Heart right ventricle (tissue), 16 donors: ENCODE measurements at places on chromosomes 7 and 10. TPM values are rescaled to one million over a fixed set of nuclear protein-coding genes. Genes with fewer than 3 reads are reported as not detected.

Gene AGAP9
- 24.7 TPM for polyA plus RNA-seq

Gene JAZF1
- 14.1 TPM for polyA plus RNA-seq

Gene TDRD1
- polyA plus RNA-seq = 0.22 TPM

GRCh38 chr10:84428711-84429110 lies 100.3 kb downstream of the CCSER2 start:
- no peak for DNase-seq

- no peak for DNase-seq
Observed at GRCh38 chr7:27159266-27160144, 3.0 kb upstream of the HOXA7 start.

Gene LDB1
- polyA plus RNA-seq = 21.9 TPM

DNA sequence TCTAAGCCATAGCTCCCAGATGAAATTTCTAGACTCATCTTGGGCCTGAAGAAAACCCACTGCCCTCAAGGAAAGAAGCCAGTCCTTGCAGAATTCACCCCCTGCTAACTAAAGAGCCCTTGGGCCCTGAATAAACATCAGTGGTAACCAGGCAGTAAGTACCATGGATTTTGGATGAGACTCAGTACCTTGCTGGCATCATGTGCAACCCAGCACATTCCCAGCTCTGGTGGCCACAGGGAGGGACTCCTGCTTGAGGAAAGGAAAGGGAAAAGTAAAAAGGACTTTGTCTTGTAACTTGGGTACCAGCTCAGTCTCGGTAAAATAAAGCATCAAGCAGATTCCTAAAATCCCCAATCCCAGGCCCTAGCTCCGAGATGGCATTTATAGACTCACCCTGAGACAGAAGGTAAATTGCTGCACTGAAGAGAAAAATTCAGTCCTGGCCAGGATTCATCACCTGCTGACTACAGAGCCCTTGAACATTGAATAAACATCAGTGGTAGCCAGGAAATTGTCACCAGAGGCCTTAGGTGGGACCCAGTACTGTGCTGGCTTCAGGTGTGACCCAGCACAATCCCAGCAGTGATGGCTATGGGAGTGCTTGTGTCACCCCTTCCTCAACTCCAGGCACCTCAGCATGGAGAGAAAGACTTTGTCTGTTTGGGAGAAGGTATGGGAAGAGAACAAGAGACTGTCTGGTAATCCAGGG lies 31.2 kb upstream of the SFTPD start:
- DNase-seq = no peak

DNA sequence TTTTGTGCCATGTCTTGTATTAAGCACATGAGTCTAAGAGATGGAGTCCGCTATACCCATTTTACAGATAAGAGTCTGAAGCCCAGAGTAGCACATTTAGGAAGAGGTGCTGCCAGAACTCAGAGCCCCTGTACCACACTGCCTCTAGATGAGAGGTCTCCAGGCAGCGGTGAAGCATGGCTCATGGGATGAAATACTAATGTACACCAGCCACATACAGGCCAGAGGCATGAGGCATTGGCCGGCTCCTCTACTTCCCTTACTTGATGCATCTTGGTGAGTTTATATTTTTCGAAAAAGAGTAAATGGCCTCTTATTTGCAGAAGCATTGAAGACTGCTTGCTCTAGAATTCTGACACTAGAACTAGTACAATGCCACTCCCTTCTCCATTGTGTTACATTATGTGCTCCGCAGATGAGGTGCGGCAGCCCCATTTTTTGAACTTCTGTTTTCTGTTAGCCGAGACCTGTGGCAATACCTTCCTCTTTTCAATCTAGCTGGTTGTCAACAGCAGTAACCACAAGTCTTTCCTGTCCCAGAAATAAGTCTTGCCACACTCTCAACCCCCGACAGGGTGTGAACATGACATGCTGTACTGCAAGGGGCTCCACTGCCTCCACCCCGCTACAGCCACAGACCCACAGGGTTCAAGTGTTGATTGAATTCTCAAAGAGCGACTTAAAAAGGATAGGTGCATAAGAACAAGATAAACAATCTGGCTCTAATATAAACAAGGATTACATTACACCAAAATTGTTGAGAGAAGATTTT lies 145.3 kb downstream of the CELF2 start:
- DNase-seq = peak; percentile 43

DNA sequence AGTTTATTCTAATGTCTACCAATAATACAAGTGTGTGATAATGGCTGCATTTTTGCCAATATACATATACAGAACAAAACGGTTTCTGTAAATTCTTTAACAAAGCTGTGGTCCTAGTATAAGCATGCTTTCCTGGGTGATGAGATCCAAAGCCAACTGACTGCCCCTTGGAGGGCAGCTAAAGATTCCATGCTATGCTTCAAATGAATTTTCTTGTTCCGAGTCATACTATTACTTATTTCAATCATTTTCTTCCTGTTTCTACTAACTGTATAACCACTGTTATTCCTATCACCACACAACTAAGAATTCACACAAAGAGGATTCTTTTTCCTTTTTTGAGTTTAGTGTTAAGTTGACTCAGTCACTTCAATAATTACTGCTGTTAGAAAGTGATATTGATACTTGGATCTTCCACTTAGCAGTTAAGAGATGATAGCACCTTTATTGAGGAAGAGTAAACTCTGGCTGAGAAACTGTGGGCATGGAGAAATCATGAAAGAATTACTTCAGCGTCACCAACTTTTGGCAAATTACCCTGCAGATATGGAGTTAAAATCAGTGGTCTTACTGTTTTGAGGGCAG lies 197.5 kb downstream of the ARL4A start:
- no peak for DNase-seq
